T-helper 1 cell treated with Interleukin-12 subunit alpha and Interleukin-12 subunit beta and Interleukin-4 antibody, amounts not matched to agents 30 ng/mL and 1 ng/mL, for 36 hours (primary cell): ENCODE measurements at places on chromosomes 1 and 21. TPM values are rescaled to one million over a fixed set of nuclear protein-coding genes. Genes with fewer than 3 reads are reported as not detected.

Gene ARHGEF10L
- not detected in 2 replicates for total RNA-seq

Gene LCE2C
- not detected in 2 replicates for total RNA-seq

Gene C21orf91
- total RNA-seq = 61.9 and 67.9 TPM in 2 replicates

Gene RGS7
- total RNA-seq = not detected in 2 replicates

Gene HAO2
- not detected in 2 replicates for total RNA-seq

Gene HRNR
- total RNA-seq = not detected in 2 replicates

Gene EPHA2
- not detected in 2 replicates for total RNA-seq

Gene ANGPTL1
- total RNA-seq = not detected in 2 replicates

Gene ATAD3A
- 47.3 and 49.8 TPM in 2 replicates for total RNA-seq

Gene ARHGEF19
- total RNA-seq = 8.2 and 10.7 TPM in 2 replicates

Gene L1TD1
- total RNA-seq = not detected in 2 replicates

Gene RSPO1
- not detected in 2 replicates for total RNA-seq

Gene CFHR3
- total RNA-seq = not detected in 2 replicates

Gene TSSK3
- 0.98 and 1.2 TPM in 2 replicates for total RNA-seq

Gene FMO4
- total RNA-seq = 0.85 and 1.3 TPM in 2 replicates

Gene CD1D
- not detected in 2 replicates for total RNA-seq

Gene MYBPH
- not detected in 2 replicates for total RNA-seq

Gene TIAM1
- total RNA-seq = 155 and 157 TPM in 2 replicates

Gene SELENBP1
- not detected in 2 replicates for total RNA-seq

Gene OLFML3
- total RNA-seq = 0.27 TPM in 2 replicates

Gene ADORA3
- 0.37 TPM in 1 of 2 replicates, not detected in the other for total RNA-seq

Gene CELA2B
- not detected in 2 replicates for total RNA-seq

Gene C4BPA
- total RNA-seq = not detected in 2 replicates

Gene AK5
- 0.34 and 0.93 TPM in 2 replicates for total RNA-seq

Gene GPR52
- total RNA-seq = 4.4 and 4.7 TPM in 2 replicates

Gene RAP1GAP
- 0.10 and 0.54 TPM in 2 replicates for total RNA-seq

Gene PTPN7
- 302 and 313 TPM in 2 replicates for total RNA-seq

Gene ATP1A4
- not detected in 2 replicates for total RNA-seq

Gene CNR2
- 0.05 and 0.07 TPM in 2 replicates for total RNA-seq

Gene S100A7
- total RNA-seq = not detected in 2 replicates

Gene UBASH3A
- total RNA-seq = 75.6 and 76.0 TPM in 2 replicates

Gene FMOD
- 0.15 and 0.39 TPM in 2 replicates for total RNA-seq

Gene USP25
- total RNA-seq = 41.1 and 42.7 TPM in 2 replicates

Gene VHLL
- total RNA-seq = not detected in 2 replicates

Gene TRNP1
- total RNA-seq = 0.32 and 0.68 TPM in 2 replicates

Gene FRRS1
- 0.24 and 0.32 TPM in 2 replicates for total RNA-seq

Gene CHI3L2
- total RNA-seq = 19.1 and 23.9 TPM in 2 replicates

Gene LCE1F
- total RNA-seq = not detected in 2 replicates

Gene TMEM125
- total RNA-seq = not detected in 2 replicates

Gene ATP13A2
- total RNA-seq = 68.0 and 69.5 TPM in 2 replicates

Gene B3GALT5
- total RNA-seq = not detected in 2 replicates

Gene RCSD1
- 131 and 132 TPM in 2 replicates for total RNA-seq

Gene OVAAL
- not detected in 2 replicates for total RNA-seq

Gene DOP1B
- total RNA-seq = 16.6 and 17.0 TPM in 2 replicates

Gene TFF2
- total RNA-seq = not detected in 2 replicates

Gene SLC2A5
- total RNA-seq = 0.39 TPM in 1 of 2 replicates, not detected in the other

Gene GJA9
- total RNA-seq = not detected in 2 replicates

Gene EPHB2
- not detected in 2 replicates for total RNA-seq

Gene TMEM201
- total RNA-seq = 17.4 and 19.1 TPM in 2 replicates

Gene COL24A1
- 0.02 and 0.07 TPM in 2 replicates for total RNA-seq

Gene ARHGEF11
- 28.6 and 30.4 TPM in 2 replicates for total RNA-seq

Gene ASCL5
- total RNA-seq = not detected in 2 replicates

Gene SPAG17
- total RNA-seq = not detected in 2 replicates

Gene CLDN14
- 0.51 TPM in 1 of 2 replicates, not detected in the other for total RNA-seq
